A673 (cell line): ENCODE measurements at places on chromosomes 4 and X. TPM values are rescaled to one million over a fixed set of nuclear protein-coding genes. Genes with fewer than 3 reads are reported as not detected.

DNA sequence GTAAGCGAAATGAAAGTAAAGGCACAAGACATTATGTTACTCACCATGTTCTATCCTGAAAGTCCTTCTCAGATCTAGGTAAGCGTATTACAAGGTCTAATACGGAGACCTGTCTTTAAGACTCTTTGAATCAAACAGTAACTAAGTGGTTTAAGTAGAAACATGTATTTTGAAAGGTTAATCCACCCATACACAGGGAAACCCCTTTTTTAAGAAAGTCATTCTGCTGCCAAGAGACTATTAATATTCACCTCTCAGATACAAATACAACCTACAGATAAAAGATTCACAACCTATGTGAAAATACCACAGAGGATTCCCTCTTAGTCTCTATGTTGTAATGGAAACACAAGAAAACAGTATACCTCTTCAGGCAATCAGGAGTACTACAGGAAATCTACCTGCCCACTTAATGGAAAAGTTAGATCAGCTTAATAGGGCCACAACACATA lies 63.2 kb upstream of the TNIP3 start:
- DNase-seq, result no peak

DNA sequence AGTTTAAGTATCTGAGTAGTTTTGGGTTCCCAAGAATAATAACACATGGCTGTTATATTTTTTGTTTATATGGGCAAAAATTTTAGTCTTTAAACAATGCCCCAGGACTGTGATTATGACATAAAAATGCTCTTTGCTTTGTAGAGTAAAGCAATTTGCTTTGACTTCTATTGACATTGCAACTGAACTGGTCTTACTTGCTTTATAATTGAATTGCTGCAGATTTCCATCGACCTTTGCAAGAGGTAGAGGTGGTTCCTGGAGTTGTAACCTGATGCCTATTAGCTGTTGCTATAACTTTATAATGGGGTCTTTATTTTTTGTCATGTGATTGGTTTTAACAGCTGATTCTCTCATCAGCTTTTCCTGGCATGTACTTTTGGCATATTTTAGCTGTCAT lies 302.9 kb downstream of the ARHGAP10 start:
- DNase-seq, result no peak

DNA sequence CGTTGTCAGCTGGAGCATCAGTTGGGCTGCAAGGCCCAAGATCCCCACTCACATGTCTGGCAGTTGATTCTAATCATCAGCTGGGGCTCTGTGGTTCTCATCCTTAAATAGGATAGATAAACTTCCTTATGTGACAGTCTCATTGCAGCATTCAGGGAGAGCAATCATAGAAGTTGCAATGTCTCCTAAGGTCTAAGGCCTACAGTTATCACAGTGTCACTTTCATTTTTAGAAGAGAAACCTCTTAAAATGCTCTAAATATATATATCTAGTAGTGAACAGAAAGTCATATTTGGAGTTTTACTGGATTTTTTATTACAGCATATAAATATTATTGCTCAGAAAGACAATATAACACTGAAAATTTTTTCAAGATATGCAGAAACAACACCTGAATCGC lies 226.0 kb upstream of the PPP1R2C start:
- no peak for DNase-seq

GRCh38 chr4:26987191-26987590 lies 126.5 kb downstream of the STIM2 start:
- no peak for DNase-seq

DNA sequence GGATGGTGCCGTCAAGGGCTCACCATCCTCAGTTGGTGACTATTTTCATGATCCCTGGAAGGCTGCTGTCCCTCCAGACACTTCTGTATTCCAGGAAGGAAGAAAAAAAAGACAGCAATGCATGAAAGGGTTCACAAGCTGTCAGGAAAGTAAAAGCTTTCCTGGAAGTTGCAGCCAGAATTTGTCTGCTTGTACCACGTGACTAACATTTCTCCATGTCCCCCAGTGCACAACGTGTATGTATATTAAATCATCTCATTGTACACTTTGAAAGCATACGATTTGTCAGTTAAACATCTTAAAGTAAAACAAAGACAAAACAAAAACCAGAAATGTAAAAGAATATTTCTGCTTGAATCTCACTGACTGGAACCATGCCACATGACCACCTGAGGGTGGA lies 127.4 kb upstream of the CLNK start:
- DNase-seq, result no peak

GRCh38 chr4:183950536-183950935 lies 45.4 kb downstream of the STOX2 start:
- DNase-seq, result no peak

GRCh38 chr4:4969298-4969697 lies 50.0 kb downstream of the CYTL1 start:
- DNase-seq, result no peak

DNA sequence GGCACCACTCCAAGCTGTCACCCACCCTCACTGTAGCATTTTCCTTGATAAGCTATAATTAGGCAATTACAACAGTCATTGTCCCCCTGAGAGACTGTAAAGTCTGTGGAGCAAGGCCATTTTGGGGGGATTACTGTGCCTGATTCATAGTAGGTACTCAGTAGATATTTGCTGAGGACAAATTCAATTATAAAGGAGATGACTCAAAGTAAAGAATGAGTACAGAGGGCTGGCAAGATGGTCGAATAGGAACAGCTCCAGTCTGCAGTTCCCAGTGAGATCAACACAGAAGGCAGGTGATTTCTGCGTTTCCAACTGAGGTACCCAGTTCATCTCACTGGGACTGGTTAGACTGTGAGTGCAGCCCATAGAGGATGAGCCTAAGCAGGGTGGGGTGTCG lies 42.0 kb downstream of the MAOB start:
- DNase-seq, result no peak

GRCh38 chr4:181593703-181594102 lies 649.5 kb upstream of the TENM3 start:
- DNase-seq, result no peak

DNA sequence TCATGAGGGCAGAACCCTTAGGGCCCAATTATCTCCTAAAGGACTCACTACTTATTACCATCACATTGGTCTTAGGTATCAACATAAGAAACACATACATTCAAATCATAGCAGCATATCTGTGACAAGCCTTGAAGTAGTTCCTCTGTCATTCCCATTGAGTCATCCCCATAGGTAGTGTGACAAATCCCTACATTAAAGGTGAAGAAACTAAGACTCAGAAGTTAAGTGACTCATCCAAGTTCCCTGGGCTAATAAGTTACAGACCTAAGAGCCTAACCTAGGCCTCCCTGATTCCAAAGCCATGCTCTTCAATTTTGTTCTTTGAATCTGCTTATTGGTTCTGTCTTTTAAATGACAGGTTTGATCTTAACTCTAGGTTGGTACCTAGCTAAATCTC lies 58.2 kb downstream of the CD38 start:
- no peak for DNase-seq

The HGFAC gene
- total RNA-seq, result 4.8 TPM in 2 replicates

The TMEM31 gene
- not detected in 2 replicates for total RNA-seq

The MMRN1 gene
- total RNA-seq, result 0.11 and 0.28 TPM in 2 replicates

The SPARCL1 gene
- total RNA-seq, result 1.1 and 1.8 TPM in 2 replicates

DNA sequence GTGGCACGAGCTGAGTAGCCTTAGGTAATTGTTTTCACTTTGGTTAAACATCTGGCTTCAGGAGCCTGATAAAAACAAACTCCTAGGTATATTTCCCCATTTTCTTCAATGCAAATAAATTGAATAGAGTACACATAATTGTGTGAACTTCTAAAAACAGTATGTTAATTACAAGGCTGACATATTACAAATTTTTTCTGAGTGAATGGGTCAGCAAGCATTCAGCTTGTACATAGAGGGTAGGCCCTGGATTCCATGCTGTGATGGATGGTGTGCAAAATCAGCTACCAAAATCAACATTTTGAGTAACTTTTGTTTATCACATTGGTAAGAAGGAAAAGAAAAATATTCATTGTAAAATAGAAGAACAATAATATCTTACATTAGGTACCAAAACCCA lies 12.2 kb downstream of the TNIP3 start:
- no peak for DNase-seq

- DNase-seq, result no peak
Observed at GRCh38 chr4:95517576-95518345, 31.0 kb downstream of the UNC5C start.

DNA sequence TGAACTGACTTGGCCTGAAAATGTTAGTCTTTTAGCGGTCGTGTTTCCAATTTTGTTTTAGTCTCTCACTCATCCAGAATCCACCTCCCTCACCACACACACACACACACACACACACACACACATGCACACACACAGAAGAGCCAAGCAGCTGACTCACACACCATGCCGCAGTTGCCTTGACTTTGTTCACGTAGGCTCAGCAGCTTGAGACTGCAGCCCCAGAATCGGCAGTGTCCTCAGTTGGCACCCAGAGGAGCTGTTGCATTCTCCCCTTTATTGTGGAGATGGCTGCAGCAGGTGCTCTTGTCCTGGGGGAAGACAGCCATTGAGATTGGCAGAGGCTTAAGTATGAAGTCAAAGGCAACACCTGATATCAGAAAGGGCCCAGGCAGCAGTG lies 20.9 kb upstream of the XPNPEP2 start:
- DNase-seq, result no peak

The DOK7 gene
- total RNA-seq, result not detected in 2 replicates

GRCh38 chrX:10755439-10756334 lies 135.3 kb upstream of the MID1 start:
- peak; percentile 4 for DNase-seq
